ENCODE measurements at places on chromosomes 5 and 9. TPM values are rescaled to one million over a fixed set of nuclear protein-coding genes. Genes with fewer than 3 reads are reported as not detected.

The TMEM174 gene
- not detected for total RNA-seq

- DNase-seq: no peak
- H3K4me3 ChIP-seq: no peak overlapping the region
- no peaks in the 10 kb centered on the region for H3K27me3 ChIP-seq
- no peak overlapping the region for H3K27ac ChIP-seq
Measured at GRCh38 chr5:122400341-122400740, 88.3 kb downstream of the SNCAIP start.

The DOCK2 gene
- 0.82 TPM for total RNA-seq

The KLF9 gene
- 16.7 TPM for total RNA-seq

The CDKN2B-AS1 gene
- total RNA-seq: 1.5 TPM

All from type B pancreatic cell (in vitro differentiated cells).